ENCODE measurements at places on chromosomes 11 and 22.

GRCh38 chr22:47333625-47334024 is 571.2 kb downstream of the TBC1D22A start:
- no peak for DNase-seq

DNA sequence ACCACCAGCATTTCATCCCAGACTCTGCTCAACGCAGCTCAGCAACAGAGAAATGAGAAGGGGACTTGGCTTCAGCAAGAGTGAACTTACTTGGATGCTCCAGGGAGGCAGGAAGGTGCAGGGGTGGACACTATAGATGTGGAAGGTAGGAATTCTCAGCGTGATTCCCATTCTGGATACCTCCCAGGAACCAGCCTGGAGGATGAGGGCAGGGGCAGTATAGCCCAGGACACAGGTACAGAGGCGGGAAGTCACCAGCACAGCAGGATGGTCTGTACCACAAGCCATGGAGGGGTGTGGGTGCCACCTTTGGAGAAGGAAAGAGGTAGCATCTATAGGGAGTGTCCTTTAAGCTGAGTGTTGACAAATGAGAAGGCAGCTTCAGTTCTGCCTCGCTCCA is 1275.2 kb downstream of the TBC1D22A start:
- no peak for DNase-seq

GRCh38 chr11:47001781-47002181 is 65.2 kb downstream of the CSTPP1 start:
- DNase-seq: no peak

- DNase-seq: peak; percentile 42
Observed at GRCh38 chr11:132126973-132127899, 756.8 kb downstream of the NTM start.

DNA sequence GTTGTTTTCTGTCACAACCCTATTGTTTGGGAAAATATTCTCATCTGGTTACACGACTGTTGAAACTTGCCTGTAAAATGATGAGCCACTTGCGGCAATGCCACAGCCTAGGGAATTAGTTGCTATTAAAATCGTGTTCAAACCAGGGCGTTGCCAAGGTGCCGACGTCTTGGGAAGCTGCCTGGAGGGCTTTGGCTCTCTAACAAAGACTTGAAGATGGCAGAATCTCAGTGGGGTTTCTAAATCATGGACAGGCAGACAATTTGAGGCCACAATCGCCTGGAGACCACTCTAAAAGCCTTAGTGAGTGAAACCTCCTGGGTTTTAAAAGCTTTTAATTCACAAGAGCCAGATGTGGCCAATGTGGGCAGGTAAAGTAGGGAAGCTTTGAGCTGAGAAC is 117.2 kb upstream of the BMAL1 start:
- no peak for DNase-seq

Measured in amygdala (tissue), 56 donors.